ENCODE measurements at places on chromosomes 7 and 10.

- DNase-seq: no peak
Observed at GRCh38 chr10:61752111-61753011, 89.6 kb downstream of the CABCOCO1 start.

GRCh38 chr10:56068473-56069263 lies 292.4 kb downstream of the ZWINT start:
- DNase-seq: no peak

DNA sequence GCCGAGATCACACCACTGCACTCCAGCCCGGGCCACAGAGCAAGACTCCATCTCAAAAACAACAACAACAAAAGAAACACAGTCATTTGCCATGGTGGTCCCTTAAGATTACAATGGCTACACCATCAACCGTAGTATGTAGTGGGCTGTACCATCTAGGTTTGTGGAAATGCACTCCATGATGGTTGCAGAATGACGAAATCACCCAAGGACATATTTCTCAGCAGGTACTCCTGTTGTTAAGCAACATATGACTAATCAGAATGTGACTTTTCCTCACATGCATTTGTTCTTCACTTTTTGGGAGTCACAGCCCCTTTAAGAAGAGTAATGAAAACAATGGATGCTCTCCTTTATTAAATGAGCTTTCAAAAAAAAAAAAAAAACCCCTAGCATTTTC lies 11.0 kb downstream of the SVIL start:
- no peak for DNase-seq

DNA sequence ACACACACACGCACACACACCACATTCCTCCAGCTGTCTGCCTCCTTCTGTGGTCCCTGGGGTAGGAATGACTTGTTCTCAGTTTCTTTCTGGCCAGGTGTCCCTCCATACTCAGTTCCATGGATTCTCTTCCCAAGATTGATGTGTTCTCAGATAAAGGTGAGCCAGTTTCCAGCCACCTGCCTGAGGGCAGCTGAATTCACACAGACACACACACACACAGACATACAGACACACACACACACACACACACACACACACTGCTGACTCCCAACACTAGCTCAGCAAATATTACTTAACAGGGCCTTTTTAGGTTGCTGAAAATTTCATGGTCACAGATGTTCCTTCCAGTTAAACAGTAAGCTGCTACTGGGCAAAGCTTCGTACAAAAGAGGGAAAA lies 45.4 kb upstream of the GDF10 start:
- DNase-seq: no peak

DNA sequence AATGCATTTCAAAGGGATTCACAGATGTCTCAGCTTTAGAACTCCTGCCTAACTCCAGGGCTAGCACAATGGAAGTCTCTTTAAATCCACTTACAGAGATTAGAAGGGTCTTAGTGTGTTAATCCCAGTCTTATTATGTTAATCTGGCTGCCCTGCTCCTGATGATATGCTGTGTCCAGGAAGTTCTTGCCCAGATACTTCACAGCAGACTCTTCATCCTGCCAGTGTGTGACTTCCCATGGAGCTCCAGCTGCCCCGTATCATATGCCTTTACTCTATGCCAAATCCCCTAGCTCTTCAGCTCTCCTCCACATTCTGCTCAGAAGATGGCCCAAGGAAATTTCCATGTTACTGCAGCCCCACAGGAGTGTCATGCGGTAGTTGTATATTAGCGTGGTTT lies 533.8 kb downstream of the GALNT17 start:
- peak; percentile 18 for DNase-seq

DNA sequence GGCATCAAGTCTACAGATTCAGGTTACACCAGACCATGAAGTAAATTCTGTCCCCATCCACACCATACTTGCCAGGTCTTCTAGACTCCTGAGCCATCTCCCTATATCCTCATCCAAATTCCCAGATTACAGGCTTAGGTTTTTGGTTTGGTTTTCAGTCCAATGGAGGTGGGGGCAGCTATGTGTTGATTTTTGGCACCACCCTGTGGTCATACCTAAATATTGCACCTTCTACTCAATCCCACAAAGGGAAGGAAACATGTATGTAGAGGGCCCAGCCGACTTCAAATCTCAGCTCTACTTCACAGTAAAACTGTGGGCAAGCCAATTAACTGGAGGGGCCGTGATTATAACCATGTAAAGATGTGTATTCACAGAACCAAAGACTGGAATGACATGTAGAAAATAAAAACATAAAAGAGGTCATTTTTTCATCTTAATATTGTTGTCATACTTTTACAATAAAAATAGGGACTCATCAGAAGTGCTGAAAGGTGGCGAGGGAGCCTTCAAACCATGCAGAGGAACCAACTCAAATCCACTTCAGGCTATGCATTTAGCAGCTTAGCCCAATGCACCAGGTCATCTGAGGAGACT lies 19.8 kb downstream of the ERCC6 start:
- DNase-seq: peak; percentile 70

GRCh38 chr7:5462216-5462615 lies 38.6 kb upstream of the TNRC18 start:
- no peak for DNase-seq

DNA sequence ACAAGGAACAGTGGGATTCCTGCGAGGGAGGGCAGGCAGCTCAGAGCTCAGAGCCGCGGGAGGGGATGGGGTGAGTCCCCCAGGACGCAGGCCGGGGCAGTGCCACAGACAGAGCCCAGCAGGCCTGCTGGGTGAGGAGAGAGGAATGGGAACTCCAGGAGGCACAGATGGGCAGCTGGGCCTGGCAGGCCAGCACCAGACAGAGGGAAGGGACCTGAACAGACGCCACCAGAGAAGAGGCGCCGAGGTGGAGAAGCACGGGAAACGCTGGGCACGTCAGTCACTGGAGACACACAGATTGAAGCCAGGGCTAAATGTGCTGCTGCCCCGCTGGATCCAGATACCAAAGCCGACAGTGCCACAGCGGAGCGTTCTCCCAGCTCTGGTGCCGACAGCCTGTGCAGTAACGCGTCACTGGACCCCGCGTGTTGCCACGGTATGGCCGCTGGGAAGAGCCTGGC lies 225.8 kb downstream of the MAD1L1 start:
- DNase-seq: no peak

- DNase-seq: no peak
Observed at GRCh38 chr7:29917641-29918040, 72.0 kb downstream of the SCRN1 start.
